Stimulated activated CD8-positive, alpha-beta memory T cell treated with anti-CD3 and anti-CD28 coated beads, Interleukin-4, amount 100 ng/mL, for 1 hour (primary cell): ENCODE measurements at places on chromosomes 16 and 17.

- no peak for DNase-seq
These were observed 45.6 kb downstream of the CYB5B start for GRCh38 chr16:69469807-69470561.

GRCh38 chr17:61444075-61444474 is 8.1 kb upstream of the TBX4 start:
- no peak for DNase-seq

DNA sequence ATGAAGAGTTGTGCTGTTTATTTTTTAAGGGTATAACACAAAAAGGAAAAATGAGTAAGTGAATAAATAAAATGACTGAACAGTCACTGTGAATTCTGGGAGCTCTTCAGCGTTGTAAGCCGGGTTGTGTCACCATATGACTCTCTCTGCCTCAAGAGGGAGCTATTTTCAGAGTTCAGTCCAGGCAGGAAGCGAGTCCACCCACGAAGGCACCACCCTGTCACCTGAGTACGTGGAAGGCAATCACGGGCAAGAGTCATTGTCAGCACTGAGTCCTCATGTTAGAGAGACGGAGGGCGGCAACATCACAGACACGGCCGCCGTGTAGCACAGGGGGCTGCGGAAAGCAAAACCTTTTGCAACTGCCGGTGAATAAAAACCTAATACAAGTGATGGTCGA is 227.6 kb downstream of the UTP18 start:
- DNase-seq = no peak

- no peak for DNase-seq
These were observed 15.6 kb downstream of the SLC6A2 start for GRCh38 chr16:55671206-55671973.

DNA sequence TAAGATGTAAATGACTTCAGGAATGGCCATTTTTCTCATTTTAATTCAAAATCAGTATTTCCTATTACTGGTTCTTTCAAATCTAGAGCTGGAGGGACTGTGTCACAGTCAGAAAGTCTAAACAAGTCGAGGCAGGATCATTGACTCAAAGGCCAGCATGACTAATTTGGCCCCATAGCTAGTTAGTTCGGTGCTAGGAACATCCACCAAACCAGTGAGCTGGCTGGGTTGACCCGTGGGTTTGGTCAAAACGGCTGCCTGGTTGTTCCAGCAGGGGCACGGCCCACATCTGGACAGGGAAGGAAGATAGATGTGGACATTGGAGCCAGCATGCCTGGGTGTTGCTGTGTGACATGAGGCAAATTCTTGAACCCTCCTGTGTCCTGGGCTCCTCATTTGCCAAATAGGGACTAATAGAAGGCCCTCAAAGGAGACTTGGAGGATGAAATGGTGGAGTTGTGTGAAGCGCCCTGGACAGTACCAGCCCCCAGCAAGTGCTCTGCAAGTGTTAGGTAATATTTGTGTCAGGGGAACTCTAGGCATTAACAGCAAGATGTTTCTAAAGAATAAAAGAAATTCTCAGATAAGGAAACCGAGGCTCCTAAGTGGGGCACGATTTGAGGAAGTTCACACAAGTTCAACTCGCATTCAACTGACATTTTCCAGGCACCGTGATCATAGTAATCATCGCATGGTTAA is 46.2 kb downstream of the MEOX1 start:
- no peak for DNase-seq

DNA sequence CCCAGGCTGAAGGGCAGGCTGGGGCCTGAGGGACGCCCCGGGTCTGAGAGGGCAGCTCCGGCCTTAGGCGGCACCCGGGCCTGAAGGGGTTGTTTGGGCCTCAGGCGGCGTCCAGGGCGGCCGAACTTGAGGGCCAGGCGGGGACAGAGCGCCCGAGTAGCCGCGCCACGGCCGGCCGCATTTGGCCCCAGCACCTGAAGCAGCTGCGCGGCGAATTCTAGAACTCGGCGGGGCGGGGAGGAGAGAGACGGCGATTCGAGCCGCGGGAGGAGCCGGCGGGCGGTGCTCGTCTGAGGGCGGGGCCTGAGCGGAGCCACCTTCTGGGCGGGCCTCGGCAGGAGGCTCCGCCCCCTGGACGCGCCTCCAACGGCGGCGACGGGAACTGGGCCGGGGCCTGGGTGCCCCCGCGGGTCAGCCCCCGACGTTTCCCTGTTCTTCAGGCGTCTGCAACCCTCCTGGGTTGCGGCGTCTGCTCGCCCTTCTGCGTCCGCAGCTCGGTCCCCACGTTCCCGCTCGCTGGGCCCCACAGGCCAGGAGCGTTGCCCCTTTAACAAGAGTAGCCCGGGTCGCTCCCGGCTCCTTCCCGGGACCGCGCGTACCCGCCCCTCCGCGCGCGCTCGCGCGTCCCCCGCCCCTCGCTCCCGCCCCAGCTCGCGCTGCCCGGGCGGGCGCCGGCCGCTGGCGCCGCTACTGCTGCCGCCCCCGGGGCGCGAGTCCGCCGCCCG is at the start of the genes INCA1 and KIF1C:
Gene INCA1 (minus strand): TSS at position 221 of the 725 bp plus-strand sequence. CDS start 3,085 bp downstream, outside the sequence.
Gene KIF1C (plus strand): TSS at position 649 of the 725 bp plus-strand sequence. CDS start 2,297 bp downstream, outside the sequence.
- DNase-seq = peak; percentile 73

DNA sequence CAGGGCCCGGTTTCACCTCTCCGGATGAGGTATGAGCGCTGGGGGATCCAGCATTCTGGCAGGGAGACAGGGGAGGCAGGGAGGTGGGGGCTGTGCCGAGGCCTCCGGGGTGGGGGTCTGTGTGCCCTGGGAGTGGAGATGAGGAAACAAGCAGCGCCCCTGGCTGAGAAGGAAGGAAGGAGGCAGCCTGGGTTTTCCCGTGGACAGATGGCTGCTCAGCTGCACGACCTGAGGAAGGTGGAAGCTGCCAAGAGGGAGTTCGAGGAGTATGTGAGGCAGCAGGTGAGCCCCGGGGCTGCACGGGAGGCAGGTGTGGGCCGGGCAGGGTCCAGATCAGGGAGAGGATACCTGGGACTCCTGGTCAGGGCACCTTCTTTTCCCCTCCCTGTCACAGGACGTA is 4.3 kb downstream of the RNF112 start:
- no peak for DNase-seq

- no peak for DNase-seq
These were observed 30.9 kb upstream of the CRYBA1 start for GRCh38 chr17:29215717-29216116.
